Upper lobe of right lung (tissue), 1 donor: ENCODE measurements at places on chromosomes 6 and 20. TPM values are rescaled to one million over a fixed set of nuclear protein-coding genes. Genes with fewer than 3 reads are reported as not detected.

DNA sequence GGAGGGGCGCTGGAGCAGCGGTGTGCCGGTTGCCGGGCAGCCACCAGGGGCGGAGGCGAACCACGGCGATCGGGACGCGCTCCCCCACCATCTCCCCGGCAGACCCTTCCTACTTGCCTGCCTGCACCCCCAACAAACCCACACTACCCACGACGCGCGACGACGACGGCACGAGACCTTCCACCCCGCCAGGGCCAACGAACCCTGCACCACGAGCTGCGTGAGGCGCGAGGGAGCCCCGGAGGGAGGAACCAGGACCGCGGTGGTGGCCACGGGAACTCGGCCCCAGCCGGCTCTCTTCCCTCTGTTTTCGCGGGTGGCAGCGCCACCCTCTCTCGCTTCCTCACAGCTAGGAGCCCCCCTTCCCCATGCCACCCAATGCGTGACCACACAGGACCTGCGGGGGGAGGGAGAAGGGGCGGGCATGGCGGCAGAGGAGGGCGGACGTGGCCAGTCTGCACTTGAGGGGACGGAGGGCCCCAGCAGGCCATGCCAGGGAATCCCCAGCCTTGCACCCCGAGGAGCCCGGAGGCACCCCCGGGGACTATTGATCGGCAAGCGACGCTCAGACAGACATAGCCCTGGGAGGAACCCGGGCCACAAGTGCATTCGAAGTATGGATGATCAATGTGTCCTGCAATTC lies 1516.4 kb upstream of the DEFB115 start:
- no peaks in the 10 kb centered on the region for H3K36me3 ChIP-seq
- H3K4me3 ChIP-seq, result no peak overlapping the region
- peak; percentile 43 for DNase-seq
- H3K27me3 ChIP-seq, result no peaks in the 10 kb centered on the region

DNA sequence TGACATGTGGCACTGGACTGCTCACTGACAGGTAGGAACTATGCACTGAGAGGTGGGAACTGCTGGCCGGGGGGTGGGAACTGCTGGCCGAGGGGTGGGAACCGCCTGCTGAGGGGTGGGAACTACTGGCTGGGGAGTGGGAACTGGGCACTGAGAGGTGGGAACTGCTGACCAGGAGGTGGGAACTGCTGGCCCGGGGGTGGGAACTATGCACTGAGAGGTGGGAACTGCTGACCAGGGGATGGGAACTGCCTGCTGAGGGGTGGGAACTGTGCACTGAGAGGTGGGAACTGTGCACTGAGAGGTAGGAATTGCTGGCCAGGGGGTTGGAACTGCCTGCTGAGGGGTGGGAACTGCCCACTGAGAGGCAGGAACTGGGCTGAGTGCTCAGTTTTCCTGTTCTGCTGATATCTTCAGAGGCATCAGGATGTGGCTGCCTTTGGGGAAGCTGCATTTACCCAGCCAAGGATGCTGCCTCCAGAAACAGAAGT lies 90.2 kb downstream of the THBS2 start:
- H3K4me1 ChIP-seq, result peaks cover 4% of the 10 kb centered on the region
- no peak overlapping the region for H3K27ac ChIP-seq
- DNase-seq, result no peak
- no peaks in the 10 kb centered on the region for H3K36me3 ChIP-seq
- no peaks in the 10 kb centered on the region for H3K27me3 ChIP-seq

DNA sequence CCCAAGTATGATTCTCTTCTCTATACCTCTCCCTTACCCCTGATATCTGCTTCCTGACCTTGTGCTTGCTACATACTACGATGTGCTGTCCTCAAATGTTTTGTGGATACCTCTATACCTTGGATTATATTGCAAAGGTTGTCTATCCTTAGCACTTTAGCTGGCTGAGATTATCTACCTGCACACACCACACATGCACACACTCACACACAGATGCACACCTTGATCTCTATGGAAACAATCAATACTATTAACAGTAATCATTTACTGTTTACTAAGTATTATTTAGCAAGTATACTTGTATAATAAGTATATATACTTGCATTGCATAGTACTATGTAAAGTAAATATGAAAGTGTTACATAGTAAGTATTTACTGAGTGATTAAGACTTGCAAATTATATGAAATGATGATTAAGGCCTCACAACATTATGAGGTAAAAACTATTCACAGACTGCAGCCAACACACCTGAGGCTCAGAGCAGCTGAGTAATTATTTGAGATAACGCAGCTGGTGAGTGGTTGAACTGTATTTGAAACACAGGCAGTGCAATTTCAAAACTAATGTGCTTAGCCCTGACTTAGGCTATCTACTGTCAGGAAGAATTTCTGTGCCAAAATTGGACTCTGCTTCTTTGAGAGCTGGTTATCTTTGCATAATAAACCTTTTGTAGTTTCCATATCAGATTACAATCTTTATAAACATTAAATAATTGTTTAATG lies 699.9 kb downstream of the FRK start:
- no peak overlapping the region for H3K4me3 ChIP-seq
- DNase-seq, result no peak
- H3K27ac ChIP-seq, result no peak overlapping the region
- no peaks in the 10 kb centered on the region for H3K36me3 ChIP-seq
- no peaks in the 10 kb centered on the region for H3K27me3 ChIP-seq

- H3K36me3 ChIP-seq, result no peaks in the 10 kb centered on the region
- H3K27ac ChIP-seq, result peak overlapping the region; percentile 98
- H3K27me3 ChIP-seq, result no peaks in the 10 kb centered on the region
Measured at GRCh38 chr20:34703424-34704176, 544 bp upstream of the TP53INP2 start.

DNA sequence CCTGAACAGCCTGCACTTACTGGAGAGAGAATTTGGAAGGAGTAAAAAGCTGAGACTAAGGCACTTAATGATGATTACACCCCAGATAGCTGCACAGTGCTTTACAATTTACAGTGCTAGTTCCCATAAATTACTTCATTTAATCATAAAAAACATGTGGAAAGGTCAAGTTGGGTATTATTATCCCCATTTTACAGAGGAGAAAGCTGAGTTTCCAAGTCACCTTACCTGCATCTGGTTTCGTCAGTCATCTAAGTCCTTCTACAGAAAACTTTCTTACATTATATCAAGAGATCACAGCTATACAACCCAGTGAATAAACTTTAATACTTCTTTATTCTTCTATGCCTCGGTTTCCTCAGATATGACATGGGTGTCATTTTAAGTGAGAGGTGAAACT lies 3.3 kb downstream of the PTPRK start:
- no peak overlapping the region for H3K27ac ChIP-seq
- H3K4me3 ChIP-seq, result no peak overlapping the region
- no peak for DNase-seq
- H3K27me3 ChIP-seq, result no peaks in the 10 kb centered on the region

DNA sequence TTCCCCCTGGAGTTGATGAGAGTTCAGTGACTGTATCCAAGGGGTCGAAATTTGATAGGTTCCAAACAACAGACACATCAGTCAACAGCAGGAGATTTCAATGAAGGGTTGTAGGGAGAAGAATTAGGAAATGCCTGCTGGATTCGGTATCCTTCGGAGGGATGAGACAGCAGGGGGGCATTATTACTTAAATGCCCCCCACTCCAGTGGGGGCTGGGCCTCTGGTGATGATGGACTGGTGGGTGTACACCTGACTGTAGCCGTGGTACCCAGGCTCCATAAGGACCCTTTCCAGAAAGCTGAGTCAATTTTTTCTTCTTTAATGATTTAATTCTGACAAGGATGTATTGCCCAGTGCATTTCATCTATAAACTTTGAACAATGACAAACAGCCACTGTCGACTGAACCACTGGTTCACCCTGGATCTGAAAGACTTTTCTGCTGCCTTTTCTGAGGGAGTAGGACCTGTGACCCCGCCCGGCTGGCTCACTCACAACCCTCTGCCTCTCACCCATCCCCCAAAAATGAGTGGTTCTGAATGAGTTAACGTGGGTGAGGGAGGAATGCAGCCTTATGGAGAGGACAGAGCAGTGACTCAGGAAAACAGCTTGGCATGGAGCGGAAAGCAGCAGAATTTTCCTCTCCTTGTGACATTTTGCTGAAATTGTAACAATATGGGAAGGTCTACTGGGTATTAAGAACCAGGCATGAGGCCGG lies 41.0 kb downstream of the ZMYND8 start:
- peak overlapping the region; percentile 99 for H3K27ac ChIP-seq
- no peaks in the 10 kb centered on the region for H3K36me3 ChIP-seq
- H3K27me3 ChIP-seq, result no peaks in the 10 kb centered on the region
- H3K4me3 ChIP-seq, result no peak overlapping the region
- DNase-seq, result peak; percentile 51

- H3K27ac ChIP-seq, result no peak overlapping the region
- no peaks in the 10 kb centered on the region for H3K36me3 ChIP-seq
- DNase-seq, result no peak
Measured at GRCh38 chr6:141464490-141464889, 668.2 kb upstream of the GJE1 start.

- H3K27me3 ChIP-seq, result no peaks in the 10 kb centered on the region
- no peaks in the 10 kb centered on the region for H3K36me3 ChIP-seq
- no peaks in the 10 kb centered on the region for H3K4me1 ChIP-seq
- no peak for DNase-seq
Measured at GRCh38 chr6:56096946-56097621, 150.3 kb downstream of the COL21A1 start.

DNA sequence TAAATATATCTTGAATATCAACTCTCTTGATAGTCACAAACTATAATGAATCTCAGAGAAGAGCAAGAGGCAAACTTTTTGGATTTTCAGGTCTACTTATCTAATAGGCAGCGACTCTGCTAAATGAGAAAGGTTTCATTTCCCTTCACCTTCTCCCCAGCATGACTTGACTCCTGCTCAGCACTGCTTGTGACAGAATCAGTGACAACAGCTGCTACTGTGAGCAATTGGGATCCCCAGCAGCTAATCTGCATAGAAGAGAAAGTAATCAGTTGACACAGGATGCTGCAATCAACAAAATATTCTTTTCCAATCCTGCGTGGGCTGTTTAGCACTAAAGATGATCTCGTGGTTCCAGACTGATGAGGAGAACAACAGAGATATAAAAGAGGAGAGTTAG lies 205.5 kb downstream of the MMUT start:
- no peak for DNase-seq
- H3K4me1 ChIP-seq, result no peaks in the 10 kb centered on the region
- no peak overlapping the region for H3K4me3 ChIP-seq
- no peaks in the 10 kb centered on the region for H3K36me3 ChIP-seq
- no peaks in the 10 kb centered on the region for H3K27me3 ChIP-seq
- H3K27ac ChIP-seq, result no peak overlapping the region

DNA sequence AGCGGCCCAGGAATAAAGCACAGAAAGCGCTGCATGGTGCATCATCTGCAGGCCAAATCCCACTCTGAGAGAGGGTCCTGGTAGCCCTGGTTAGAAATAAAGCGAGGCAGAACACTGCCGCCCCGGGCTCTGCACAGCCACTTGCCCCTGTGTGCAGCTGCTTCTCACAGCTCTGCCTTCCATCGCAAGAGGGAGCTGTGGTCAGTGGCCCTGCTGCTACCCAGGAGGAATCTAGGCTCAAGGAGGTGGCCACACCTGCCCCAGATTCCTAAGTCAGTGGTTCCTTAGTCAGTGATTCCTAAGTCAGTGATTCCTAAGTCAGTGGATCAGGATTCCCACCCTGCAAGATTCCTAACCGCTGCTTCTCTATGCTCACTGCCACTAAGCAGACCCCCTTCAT lies 8.8 kb downstream of the CDH4 start:
- no peak overlapping the region for H3K4me3 ChIP-seq
- DNase-seq, result no peak
- H3K36me3 ChIP-seq, result no peaks in the 10 kb centered on the region
- H3K27ac ChIP-seq, result no peak overlapping the region
- no peaks in the 10 kb centered on the region for H3K4me1 ChIP-seq
- peaks cover 18% of the 10 kb centered on the region for H3K27me3 ChIP-seq

GRCh38 chr20:46350201-46350985 lies 42.1 kb upstream of the CDH22 start:
- peaks cover 28% of the 10 kb centered on the region for H3K36me3 ChIP-seq
- no peaks in the 10 kb centered on the region for H3K27me3 ChIP-seq
- no peaks in the 10 kb centered on the region for H3K4me1 ChIP-seq
- H3K27ac ChIP-seq, result no peak overlapping the region

DNA sequence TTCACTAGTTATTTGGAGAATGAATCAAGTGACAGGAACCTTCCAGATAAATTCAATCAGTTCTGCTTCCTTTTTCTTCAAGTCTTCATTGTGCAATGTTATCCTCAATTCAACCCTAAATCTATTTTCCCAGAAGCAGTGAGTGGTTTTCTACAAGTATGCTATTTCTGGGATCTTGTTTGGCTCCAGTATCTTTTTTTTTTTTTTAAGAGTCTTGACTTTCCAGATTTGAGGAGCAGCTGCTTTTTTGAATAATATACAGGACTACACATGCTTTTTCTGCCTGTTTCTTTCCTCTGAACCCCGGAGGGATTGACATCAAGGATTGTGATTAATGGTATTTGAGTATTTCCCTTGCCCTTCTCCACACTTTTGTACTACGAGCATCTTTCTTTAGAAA lies 339.2 kb upstream of the JAG1 start:
- no peaks in the 10 kb centered on the region for H3K27me3 ChIP-seq
- no peak for DNase-seq
- peaks cover 7% of the 10 kb centered on the region for H3K4me1 ChIP-seq
- no peak overlapping the region for H3K4me3 ChIP-seq
- H3K27ac ChIP-seq, result no peak overlapping the region

GRCh38 chr20:18394363-18394762 lies 72.5 kb downstream of the DZANK1 start:
- no peak overlapping the region for H3K27ac ChIP-seq
- no peak overlapping the region for H3K4me3 ChIP-seq
- no peak for DNase-seq
- H3K27me3 ChIP-seq, result no peaks in the 10 kb centered on the region

- H3K27ac ChIP-seq, result no peak overlapping the region
- DNase-seq, result no peak
- no peak overlapping the region for H3K4me3 ChIP-seq
- peaks cover 6% of the 10 kb centered on the region for H3K4me1 ChIP-seq
- no peaks in the 10 kb centered on the region for H3K36me3 ChIP-seq
Measured at GRCh38 chr20:40891351-40891750, 137.3 kb upstream of the TOP1 start.

DNA sequence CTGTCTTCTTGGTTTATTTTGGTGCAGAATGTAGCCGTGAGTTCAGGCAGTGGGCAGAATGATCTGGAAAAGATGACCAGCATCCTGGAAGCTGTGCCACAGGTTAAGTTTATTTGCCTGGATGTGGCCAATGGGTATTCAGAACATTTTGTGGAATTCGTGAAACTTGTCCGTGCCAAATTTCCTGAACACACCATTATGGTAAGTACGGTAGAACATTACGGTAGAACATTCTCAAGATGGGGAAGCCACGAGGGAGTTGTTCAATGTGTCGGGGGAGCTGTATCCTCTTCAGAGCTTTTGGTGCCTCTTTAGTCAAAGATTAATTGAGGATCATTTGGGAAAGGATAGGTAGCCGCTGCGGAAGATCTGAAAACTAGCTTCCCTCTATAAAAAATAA lies 16.1 kb downstream of the GMPR start:
- H3K36me3 ChIP-seq, result peaks cover 11% of the 10 kb centered on the region
- H3K4me1 ChIP-seq, result no peaks in the 10 kb centered on the region
- no peaks in the 10 kb centered on the region for H3K27me3 ChIP-seq
- no peak overlapping the region for H3K4me3 ChIP-seq

TMEM217 gene
- total RNA-seq, result 1.8 TPM

RIN2 gene
- total RNA-seq, result 116 TPM

NEURL2 gene
- 2.8 TPM for total RNA-seq

CRISP1 gene
- total RNA-seq, result not detected
